ENCODE measurements at places on chromosomes 5 and 9.

DNA sequence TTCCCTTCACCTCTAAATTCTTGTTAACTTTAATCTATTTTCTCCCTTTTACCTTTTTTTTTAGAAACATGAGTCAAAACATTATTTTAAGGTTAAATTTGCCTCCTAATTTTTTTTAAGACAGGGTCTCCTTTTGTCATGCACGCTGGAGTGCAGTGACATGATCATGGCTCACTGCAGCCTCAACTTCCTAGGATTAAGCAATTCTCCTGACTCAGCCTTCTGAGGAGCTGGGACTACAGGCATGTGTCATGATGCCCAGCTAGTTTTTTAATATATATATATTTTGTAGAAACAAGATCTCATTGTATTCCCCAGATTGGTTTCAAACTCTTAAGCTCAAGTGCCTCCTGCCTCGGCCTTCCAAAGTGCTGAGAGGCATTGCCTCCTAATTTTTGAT is 424.7 kb upstream of the FAM174A start:
- DNase-seq: no peak

GRCh38 chr9:38227656-38228055 is 158.6 kb upstream of the SHB start:
- DNase-seq: no peak

GRCh38 chr9:20513126-20513913 is 109.0 kb downstream of the MLLT3 start:
- no peak for DNase-seq

- no peak for DNase-seq
Observed at GRCh38 chr9:21741151-21741550, 61.3 kb upstream of the MTAP start.

DNA sequence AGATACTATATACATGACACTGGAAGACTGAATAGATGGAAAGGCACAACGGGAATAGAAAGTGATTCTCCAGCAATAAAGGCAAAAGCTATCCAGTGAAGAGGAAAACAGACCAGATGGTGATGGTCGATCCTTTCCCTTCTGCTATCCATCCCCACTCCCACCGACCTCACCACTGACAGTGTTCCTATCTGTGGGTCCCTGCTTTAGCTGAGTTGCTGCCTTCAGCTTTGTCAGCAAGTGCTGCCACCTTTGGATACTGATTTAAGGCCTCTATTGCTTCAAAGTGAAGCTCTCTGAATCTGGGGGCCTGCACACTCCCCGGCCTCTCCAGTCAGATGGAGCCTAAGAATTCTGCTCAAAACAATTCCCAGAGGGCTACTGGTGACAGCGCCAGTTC is 32.3 kb downstream of the EPB41L4A start:
- no peak for DNase-seq
